ENCODE measurements at places on chromosomes 2 and 18.

GRCh38 chr2:241777686-241778627 is 1.3 kb downstream of the GAL3ST2 start:
- DNase-seq, result no peak

GRCh38 chr2:55712477-55713060 is 18.9 kb upstream of the PNPT1 start:
- DNase-seq, result no peak

GRCh38 chr2:157327621-157328500 is 2.2 kb upstream of the ERMN start:
- peak; percentile 72 for DNase-seq

GRCh38 chr2:142991295-142991694 is 113.8 kb downstream of the KYNU start:
- no peak for DNase-seq

GRCh38 chr2:174002679-174003078 is 37.5 kb upstream of the SP3 start:
- DNase-seq, result no peak

DNA sequence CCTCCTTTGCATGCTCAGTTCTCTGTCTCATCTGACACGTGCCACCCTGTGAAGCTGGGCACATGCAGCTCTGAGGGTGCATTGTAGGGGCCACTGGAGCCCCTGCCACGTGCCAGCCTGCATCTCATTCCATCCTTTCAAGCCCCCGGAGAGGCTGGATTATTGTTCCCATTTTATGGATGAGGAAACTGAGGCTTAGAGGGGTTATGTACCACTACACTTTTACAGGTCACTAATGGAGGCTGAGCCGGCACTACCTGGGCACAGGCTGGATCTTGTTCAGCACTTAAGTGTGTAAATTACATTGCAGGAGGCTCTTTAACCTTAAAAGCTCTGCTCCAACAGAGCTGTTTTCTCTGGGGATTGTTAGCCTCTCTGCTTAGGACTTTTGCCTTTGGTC is 47.5 kb downstream of the KCNIP3 start:
- DNase-seq, result no peak

DNA sequence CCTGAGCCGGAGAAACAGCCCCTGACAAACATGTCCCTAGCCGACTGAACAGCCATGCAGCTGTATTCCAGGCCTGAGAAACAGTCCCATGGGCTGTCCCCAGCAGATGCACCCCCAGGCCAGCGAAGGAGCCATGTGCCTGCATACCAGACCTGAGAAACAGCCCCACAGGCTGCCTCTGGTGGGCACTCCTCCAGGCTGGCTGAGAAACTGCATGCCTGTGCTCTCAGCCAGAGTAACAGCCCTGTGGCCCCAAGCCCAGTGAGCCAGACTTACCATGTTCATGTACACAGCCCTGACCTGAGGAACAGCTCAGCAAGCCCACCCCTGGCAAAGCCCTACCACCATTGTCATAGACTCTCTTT is 24.8 kb downstream of the BOLL start:
- DNase-seq, result no peak

DNA sequence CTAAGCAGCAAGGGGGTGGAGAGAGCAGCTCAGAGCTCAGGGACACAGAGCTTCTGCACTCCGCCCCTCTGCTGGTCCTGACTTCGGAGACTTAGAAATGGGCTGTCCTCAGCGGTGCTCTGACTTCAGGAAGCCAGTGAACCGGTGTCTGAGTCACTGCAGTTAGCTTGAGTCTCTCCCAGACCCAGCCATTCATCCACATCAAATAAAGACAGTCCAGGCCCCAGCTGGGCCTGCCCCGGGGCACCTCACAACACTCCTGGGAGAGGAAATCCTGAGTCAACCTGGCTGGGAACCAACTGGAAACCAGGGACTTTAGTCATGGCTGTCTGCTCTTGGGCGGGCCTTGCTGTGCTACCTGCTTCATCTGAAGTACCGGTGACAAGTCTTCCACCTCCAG is 5.4 kb upstream of the ITGB6 start:
- no peak for DNase-seq

GRCh38 chr2:220043155-220043989 is 415.9 kb downstream of the SLC4A3 start:
- no peak for DNase-seq

GRCh38 chr18:79975985-79976680 is 11.7 kb downstream of the HSBP1L1 start:
- DNase-seq, result no peak

Data from stimulated activated CD4-positive, alpha-beta T cell treated with anti-CD3 and anti-CD28 coated beads, TNF-alpha, amount 100 ng/mL, for 1 hour (primary cell).